HL-60 (cell line): ENCODE measurements at places on chromosomes 16 and 17.

- no peak for DNase-seq
Measured at GRCh38 chr16:70656065-70656711, 9.8 kb downstream of the IL34 start.

DNA sequence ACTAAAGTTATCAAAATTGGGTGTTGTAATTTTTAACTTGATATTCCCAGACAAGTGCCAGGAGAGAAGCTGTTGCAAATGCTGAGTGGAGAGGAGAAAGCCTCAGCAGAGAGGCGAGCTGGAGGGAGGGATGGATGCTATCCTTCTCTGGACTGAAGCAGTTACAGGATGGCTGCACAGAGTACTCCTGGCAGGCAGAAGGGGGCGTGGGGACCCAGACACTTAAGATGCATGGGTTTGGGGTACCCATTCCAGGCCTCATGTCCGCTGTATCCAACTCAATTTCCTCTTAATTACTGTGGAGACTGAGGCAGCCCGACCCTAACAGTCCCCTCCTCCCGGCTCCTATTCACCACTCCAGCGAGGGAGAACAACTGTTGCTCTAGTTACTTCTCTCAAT is 25.4 kb upstream of the ALDH3A1 start:
- DNase-seq = no peak

GRCh38 chr17:70251706-70252105 is 82.4 kb downstream of the KCNJ2 start:
- DNase-seq = no peak

DNA sequence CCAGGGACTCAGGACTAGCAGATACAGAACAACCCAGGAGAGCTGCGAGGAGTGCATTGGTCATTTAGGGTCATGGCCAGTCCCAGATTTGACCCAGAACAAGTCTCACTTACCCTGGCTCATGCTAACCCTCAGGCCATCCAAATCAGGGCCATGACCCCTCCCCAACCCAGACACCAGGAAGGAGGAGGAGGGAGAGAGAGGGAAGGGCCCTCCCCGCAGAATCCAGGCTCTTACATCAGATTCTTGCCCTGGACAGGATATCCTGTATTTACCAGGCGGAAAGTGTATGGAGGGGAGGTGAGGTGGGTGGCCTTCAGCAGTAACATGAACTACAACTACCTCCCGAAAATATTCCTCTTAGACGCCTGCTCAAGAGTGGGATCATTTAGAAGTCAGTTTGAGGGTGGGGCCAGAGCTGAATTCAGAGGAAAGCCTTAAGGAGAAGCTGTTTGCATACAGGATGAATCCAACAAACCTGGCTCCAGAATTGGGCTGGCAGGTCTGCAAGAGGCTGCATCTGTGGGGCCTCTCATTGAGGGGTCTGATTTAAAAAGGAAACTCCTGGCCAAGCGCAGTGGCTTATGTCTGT is 2.1 kb downstream of the VAT1 start:
- DNase-seq = peak; percentile 81

DNA sequence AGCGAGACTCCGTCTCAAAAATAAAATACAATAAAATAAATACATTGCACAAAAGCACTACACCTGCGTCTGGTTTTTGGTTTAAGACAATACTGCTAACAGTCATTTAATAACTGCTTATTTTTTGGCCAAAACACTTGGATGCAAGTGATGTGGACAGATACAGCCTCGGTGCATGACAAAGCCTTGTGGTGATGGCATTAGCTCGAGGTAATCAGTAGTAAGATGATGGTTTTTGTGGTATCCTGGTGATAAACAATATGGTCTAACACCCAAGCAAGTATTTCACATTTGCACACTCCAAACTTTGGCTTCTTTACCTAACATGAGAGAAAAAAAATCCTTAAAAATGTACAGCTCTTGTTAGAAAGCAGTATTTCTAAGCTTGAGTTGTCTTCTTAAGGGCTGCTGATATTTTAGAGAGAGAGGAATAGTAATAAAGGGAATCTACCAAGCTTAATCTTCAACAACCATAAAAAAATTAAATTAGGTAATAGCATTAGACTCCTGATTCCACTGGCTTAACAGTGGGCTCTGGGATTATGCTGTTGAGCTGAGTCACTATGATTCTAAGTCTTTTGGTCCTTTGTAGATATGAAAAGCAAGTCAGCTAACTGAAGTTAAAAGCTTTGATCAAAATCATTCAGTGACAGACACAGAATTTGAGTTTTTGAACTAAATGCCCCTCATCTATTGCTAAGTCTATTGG is 111.1 kb downstream of the VPS53 start:
- no peak for DNase-seq

DNA sequence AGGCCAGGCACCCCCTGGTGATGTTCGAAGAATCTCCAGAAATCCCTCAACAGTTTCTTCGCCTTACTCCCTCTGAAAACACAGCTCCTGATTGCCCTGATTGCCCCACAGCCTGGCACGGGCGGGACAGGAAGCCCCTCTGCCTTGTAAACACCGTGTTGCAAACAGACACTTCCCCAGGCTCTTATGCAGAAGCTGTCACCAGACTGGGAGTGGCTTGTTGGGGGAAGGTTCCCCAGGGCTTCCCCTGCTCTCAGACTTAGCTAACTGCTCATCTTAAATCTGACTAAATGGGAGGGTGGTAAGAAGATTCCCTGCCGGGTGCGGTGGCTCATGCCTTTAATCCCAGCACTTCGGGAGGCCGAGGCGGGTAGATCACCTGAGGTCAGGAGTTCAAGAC is 11.2 kb downstream of the PIK3R5 start:
- peak; percentile 92 for DNase-seq

- no peak for DNase-seq
Measured at GRCh38 chr16:48347980-48348379, 37.2 kb downstream of the SIAH1 start.

DNA sequence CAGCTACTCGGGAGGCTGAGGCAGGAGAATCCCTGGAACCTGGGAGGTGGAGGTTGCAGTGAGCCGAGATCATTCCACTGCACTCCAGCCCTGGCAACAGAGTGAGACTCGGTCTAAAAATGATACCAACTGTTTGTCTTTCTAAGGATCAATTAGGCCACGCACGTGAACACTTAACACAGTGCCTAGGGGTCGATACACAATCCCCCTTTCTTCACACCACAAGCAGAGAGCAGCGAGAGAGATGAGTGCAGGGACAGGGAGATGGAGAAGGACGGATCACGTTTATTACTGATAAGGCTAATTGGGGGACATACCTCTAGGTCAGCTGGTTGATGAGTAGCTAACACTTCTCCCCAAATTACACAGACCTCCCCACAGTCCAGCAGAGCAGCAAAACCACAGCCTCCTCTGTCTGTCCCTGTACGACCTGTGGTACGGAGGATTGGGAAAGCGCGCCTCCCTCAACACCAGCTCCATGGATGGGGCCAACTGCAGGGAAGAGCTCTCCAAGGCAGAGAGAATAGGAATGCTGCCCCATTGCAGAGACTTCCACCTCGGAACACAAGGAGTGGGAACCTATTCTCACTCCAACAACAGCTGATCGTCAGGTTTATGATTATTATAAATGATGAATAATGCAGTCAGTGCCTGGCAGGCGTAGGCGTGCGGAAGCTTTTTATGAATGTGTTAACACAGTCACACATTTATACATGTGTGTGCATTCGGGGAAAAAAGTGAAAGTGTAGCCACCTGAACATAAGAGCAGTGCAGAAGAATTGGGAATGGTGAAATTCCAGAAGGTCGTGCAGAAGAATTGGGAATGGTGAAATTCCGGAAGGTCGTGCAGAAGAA is 155.1 kb downstream of the C16orf95 start:
- DNase-seq = no peak

- DNase-seq = no peak
Measured at GRCh38 chr17:3963237-3964201, 718 bp downstream of the ATP2A3 start.

- DNase-seq = no peak
Measured at GRCh38 chr16:1193825-1194581, 31.1 kb downstream of the TPSG1 start.
